ENCODE measurements at places on chromosomes 4 and X.

- no peak for DNase-seq
Observed at GRCh38 chr4:100986360-100986868, 360.9 kb downstream of the PPP3CA start.

DNA sequence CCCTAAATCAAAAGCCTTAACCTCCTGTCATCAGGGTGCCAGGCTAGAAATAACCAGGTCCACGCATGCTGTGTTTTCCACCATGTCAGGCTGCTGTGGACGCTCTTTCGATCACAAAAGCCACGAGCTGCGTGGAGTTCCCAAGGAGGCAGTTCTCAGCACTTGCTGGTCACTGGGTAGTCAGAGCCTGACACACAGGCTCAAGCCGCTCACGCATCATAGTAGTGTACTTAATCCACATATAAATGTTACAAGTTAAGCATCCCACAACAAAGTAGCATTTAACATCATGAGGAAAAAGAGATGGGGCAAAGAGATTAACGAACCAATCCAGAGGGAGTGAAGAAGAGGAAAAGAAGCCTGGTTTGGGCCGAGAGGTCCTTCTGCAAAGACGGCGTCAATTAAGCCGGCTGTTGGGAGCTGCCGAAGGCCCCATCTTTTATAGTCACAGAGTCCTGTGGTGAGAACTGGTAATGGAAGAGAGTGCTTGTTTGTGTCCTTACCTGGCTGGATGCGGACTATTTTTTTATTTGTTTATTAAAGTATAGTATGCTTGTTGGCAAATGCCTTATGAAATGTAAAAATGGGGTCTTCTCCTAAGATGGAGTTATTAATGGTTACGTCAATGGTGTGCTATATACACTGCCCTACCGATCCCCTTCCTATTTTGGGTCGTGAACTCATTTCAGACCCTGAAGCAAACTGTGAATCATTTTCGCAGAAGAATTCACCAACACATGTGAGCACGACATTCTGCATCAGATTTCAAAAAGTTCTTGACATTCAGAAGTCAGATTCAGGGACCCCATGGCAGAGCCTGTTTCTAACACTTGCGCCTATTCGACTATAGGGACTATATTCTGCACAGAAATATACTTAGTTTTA, 675 bp downstream of the PRIMPOL start:
- DNase-seq, result peak; percentile 36

- no peak for DNase-seq
Observed at GRCh38 chr4:157772907-157773306, 399.9 kb downstream of the GASK1B start.

DNA sequence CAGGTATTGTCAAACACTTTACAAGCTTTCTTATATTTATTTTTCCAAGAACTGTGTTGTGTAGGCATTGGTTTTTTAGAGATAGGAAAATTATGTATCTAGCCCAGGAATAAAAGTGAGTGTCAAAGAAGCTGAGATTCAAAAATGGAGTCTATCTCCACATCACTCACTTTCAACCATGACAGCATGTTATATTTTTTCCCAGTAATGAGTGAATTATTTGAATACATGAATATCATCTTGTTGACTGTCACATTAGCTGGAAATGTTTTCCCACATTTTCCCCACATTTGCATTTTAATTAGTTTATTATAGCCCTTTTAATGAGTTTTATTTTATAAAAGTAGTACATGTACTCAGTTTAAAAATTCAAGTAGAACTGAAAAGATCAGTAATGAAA, 693.7 kb downstream of the PCDH18 start:
- DNase-seq, result no peak

- DNase-seq, result no peak
Observed at GRCh38 chr4:130147641-130148040, 1051.7 kb downstream of the C4orf33 start.

DNA sequence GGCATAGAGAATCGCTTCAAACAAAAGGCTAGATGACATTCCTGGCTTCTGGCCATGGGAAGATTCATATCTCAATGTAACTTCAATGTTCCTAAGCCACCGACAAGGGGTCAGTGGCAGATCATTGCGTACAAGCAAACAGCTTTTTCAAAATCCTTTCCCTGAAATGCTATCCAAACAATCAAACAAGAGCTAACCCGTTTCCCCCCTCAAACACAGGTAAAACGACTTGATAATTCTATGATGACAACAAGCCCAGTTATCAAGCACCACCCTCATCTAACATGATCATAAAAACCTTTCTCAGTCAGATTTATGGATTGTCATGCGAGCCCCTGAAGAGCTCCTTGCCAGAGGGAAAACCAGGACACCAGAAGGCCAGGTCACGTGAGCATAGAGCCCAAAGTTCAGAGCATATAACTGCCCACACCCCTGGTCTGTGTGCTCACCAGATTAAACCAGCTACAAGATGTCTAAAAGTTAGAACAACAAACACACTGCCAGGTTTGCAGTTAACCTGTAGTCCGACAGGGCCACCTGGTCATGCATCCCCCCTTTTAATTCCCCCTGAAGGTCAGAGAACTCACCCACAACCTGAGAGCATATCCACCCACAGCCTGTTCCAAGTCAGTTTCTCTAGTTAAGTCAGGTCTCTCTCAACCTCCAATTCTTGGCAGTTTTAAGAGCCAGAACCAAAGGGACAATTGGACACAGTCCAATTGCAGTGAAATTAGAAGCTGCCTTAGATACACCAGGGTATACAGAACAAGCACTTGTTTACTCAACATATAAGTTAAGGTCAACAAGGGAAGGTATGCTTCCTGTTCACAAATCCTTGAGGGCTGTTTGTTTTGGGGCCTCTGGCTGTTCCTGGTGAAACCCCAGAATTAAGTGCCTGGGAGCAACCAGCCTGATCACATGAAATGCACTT, 248.1 kb upstream of the PPARGC1A start:
- DNase-seq, result no peak

GRCh38 chrX:150198776-150199175, 164.3 kb upstream of the MAMLD1 start:
- DNase-seq, result no peak

- no peak for DNase-seq
Observed at GRCh38 chrX:150543230-150544155, 24.9 kb upstream of the MTM1 start.

- DNase-seq, result no peak
Observed at GRCh38 chrX:21912989-21913388, 27.5 kb upstream of the SMS start.

DNA sequence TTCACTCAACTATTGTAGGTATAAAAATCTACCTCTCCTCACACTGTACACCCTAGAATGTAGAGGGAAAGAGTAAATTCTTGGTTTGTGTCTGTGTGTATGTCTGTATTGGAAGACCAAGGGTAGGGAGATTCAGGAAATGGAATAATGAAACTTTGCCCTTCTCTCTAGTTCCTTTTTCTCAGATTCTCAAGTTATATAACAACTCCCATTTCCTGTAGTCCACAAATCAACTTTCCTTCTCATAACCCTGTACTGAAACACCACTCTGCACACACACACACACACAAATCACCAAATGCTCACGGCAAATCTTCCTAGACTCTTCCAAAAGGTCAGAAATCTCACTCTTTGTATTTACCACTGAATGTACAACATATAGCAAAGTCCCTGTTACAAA, 824.5 kb upstream of the DIAPH2 start:
- no peak for DNase-seq

- no peak for DNase-seq
Observed at GRCh38 chr4:1725521-1725920, 4.2 kb downstream of the TACC3 start.

- no peak for DNase-seq
Observed at GRCh38 chr4:94649381-94650133, 108.2 kb upstream of the BMPR1B start.

DNA sequence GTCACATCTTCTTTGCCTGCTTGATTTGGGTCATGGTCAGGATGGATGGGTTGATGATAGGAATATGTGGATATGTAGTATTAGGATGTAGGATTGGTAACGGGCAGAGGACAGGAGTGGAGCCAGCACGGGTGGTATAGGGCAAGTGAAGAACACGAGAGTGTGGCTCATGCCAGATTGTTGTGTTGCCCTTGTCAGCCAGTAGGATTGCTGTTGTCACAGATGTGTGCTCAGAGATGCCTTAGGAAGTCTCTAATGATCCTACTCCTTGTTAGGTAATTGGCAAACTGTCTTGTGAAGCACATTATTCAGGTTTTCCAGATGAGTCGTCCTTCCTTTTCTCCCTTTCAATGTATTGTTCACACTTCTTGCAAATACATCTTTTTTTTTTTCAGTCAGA, 5.5 kb downstream of the ATP10D start:
- DNase-seq, result peak; percentile 11

DNA sequence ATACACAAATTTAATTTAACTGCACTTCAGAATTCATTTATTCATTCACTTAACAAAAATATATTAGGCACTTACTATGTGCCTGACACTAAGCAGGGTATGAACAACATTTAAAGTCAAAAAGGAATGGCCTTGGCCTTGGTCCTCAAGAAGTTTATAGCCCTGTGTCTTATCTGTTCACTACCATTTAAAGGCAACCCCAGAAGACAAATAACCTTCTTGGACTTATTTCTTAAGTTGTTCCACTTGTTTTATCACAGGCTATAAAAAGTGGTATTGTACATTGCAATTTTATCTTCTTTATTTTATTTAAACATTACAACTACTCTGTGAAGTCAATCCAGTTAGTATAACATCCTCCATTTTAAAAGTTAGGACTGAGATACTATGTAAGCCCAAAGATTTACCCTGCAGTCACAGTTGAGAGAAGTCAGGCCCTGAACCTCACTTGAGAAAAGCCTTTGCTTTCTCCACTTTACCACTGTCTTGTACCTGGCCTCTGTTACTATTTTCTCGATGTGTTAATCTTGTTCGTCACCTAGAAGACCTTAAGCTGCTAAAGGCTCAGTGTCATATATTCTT, 305.6 kb upstream of the DIPK2B start:
- no peak for DNase-seq

GRCh38 chrX:6067600-6067999, 161.1 kb downstream of the NLGN4X start:
- no peak for DNase-seq

GRCh38 chrX:155956649-155957048, 40.8 kb upstream of the IL9R start:
- DNase-seq, result no peak

DNA sequence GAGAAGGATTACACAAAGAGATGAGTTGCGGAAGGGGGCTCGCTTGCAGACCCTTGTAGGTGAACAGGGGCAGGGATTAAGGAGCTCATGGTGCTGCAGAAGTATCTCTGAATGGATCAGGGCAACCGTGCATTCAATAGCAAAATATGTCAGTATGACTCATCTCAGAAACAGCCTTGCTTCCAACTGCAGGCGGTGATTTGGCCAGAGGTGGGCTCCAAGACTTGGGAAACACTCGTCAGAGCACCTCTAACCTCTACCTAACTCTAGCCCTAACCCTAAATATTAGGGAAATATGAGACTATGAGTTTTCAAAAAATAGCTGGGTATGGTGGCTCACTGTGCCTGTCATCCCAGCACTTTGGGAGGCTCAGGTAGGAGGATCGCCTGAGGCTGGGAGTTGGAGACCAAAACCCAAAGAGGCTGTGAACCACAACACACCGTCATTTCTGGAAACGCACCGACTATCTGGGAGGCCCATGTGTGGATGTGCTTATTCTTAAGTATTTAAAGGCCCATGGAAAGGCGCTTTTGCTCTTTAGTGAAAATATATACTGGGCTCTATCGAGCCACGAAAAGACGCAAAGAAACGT, 102.6 kb downstream of the DHRSX start:
- DNase-seq, result no peak

GRCh38 chr4:98710831-98711230, 52.4 kb upstream of the TSPAN5 start:
- no peak for DNase-seq

- no peak for DNase-seq
Observed at GRCh38 chrX:115462406-115462805, 98.6 kb upstream of the PLS3 start.
